Ascending aorta (tissue), 2 donors: ENCODE measurements at places on chromosomes 13 and 19. TPM values are rescaled to one million over a fixed set of nuclear protein-coding genes. Genes with fewer than 3 reads are reported as not detected.
A peak's percentile ranks its signal among the peaks of the same experiment; 100 is the strongest.

Gene OR10H1
- not detected for total RNA-seq

Gene ATP4A
- not detected for total RNA-seq

Gene NCR1
- not detected for total RNA-seq

Gene TLE6
- total RNA-seq, result not detected

Gene PALM3
- 1.7 TPM for total RNA-seq

Gene ZNF98
- total RNA-seq, result 0.96 TPM

Gene GPATCH1
- total RNA-seq, result 4.4 TPM

Gene PTGER1
- 17.1 TPM for total RNA-seq

GRCh38 chr19:35935911-35936737 is at the start of gene LRFN3:
Gene LRFN3, plus strand, starts transcription at chr19:35936374. Its CDS starts 3,052 bp downstream, at chr19:35939426.
- no peak for DNase-seq

GRCh38 chr13:108215436-108215835 is at the start of gene LIG4:
Gene LIG4, minus strand, starts transcription at chr13:108215536. Its CDS starts 4,268 bp downstream, at chr13:108211268.
- peak; percentile 69 for DNase-seq

GRCh38 chr13:59261928-59262488 is 901.7 kb downstream of the DIAPH3 start:
- no peak for DNase-seq

DNA sequence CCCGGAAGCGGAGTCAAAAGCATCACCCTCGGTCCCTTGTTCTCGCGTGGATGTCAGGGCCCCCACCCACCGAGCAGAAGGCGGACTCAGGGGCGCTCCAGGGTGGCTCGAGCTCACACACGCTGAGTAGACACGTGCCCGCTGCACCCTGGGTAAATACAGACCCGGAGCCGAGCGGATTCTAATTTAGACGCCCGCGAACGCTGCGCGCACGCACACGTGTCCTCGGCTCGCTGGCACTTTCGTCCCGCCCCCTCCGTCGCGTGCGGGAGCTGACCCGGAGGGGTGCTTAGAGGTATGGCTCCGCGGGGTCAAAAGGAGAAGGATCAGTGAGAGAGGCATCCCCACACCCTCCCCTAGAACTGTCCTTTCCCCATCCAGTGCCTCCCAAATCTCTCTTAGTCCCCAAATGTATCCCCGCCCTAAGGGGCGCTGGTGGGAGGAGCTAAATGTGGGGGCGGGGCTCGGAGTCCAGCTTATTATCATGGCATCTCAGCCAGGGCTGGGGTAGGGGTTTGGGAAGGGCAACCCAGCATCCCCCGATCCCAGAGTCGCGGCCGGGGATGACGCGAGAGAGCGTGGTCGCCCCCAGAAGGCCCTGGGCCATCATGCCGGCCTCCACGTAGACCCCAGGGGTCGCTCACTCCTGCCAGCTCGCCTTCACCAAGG is 451 bp upstream of the ICAM5 start:
- DNase-seq, result no peak

DNA sequence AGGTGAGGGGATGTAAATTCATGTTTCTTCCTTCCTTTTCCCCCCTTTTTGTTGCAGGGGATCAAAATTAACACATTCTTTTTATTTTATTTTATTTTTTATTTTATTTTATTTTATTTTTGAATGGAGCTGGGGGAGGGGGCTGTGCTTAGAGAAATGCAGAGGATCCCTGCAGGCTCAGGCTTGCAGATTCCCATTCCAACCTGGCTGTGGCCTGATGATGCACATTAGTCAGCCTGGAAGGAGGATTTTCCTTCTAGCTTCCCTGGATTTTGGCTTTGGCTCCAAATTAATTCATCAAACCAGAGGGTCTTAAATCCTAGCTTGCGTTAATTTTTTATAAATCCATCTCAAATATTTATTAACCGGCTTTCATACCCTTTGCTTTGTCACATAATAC is 67.0 kb downstream of the FREM2 start:
- no peak for DNase-seq

DNA sequence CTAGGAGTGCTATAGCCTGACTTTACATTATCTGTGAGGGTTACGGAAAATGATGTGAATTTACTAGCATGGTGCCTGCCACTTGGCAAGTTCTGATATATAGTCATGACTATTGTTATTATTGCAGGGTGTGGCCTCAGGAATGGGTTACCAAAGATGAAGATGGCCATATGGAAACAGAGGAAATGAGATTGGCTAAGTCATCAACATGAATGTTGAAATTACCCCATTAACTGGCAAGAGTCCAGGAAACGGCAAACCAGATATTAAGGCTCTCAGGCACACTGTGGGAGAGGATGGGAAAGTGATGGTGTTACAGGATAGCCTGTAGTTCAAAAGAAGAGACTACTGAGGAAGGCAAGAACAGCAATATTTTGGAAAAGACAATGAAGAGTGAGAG is 183.3 kb downstream of the KCNRG start:
- no peak for DNase-seq
